Activated CD8-positive, alpha-beta T cell treated with anti-CD3 and anti-CD28 coated beads, Interleukin-2, amount 10 ng/mL, durations not matched to agents 7 days and 5 days (primary cell): ENCODE measurements at places on chromosomes 3 and 15. TPM values are rescaled to one million over a fixed set of nuclear protein-coding genes. Genes with fewer than 3 reads are reported as not detected.

- H3K4me1 ChIP-seq, result peaks cover 71% of the 10 kb centered on the region
- DNase-seq, result peak; percentile 58
- H3K4me3 ChIP-seq, result peak overlapping the region; percentile 95
- H3K27ac ChIP-seq, result peak overlapping the region; percentile 86
- H3K36me3 ChIP-seq, result peaks cover 77% of the 10 kb centered on the region
Measured at GRCh38 chr3:50617911-50618481, 1.0 kb downstream of the MAPKAPK3 start.

GRCh38 chr3:51686512-51687215 is 15.6 kb downstream of the TEX264 start:
- peak overlapping the region; percentile 91 for H3K27ac ChIP-seq
- H3K4me3 ChIP-seq, result peak overlapping the region; percentile 55
- H3K36me3 ChIP-seq, result peaks cover 68% of the 10 kb centered on the region
- DNase-seq, result peak; percentile 94
- peaks cover 82% of the 10 kb centered on the region for H3K4me1 ChIP-seq
- H3K27me3 ChIP-seq, result no peaks in the 10 kb centered on the region

DNA sequence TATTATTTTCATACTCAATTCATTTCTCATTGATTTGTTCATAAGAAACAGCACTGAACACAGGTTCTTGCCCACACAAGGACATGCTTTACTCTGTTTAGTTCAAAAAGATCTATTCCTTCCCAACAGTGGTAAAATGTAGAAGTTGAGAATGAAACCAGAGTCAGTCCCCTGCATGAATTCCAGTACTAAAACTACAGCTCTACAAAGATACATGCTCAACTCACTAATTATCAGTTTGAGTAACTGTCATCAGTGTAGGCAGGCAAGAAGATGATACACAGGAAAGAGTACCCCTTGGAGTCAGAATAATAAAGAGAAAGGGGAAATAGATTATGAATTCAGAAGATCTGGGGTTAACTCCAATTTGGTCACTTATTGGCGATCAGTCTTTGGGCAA is 43.2 kb downstream of the NR2E3 start:
- DNase-seq, result no peak
- H3K27ac ChIP-seq, result no peak overlapping the region
- H3K4me3 ChIP-seq, result no peak overlapping the region
- no peaks in the 10 kb centered on the region for H3K27me3 ChIP-seq

- H3K27me3 ChIP-seq, result peaks cover 16% of the 10 kb centered on the region
- DNase-seq, result peak; percentile 54
- no peak overlapping the region for H3K4me3 ChIP-seq
- H3K27ac ChIP-seq, result no peak overlapping the region
- H3K4me1 ChIP-seq, result peaks cover 2% of the 10 kb centered on the region
Measured at GRCh38 chr15:98658831-98659699, 10.7 kb downstream of the IGF1R start.

- no peaks in the 10 kb centered on the region for H3K36me3 ChIP-seq
- no peak overlapping the region for H3K27ac ChIP-seq
- H3K4me1 ChIP-seq, result no peaks in the 10 kb centered on the region
- no peak overlapping the region for H3K4me3 ChIP-seq
- no peaks in the 10 kb centered on the region for H3K27me3 ChIP-seq
- DNase-seq, result no peak
Measured at GRCh38 chr3:73611176-73611575, 13.6 kb downstream of the PDZRN3 start.

DNA sequence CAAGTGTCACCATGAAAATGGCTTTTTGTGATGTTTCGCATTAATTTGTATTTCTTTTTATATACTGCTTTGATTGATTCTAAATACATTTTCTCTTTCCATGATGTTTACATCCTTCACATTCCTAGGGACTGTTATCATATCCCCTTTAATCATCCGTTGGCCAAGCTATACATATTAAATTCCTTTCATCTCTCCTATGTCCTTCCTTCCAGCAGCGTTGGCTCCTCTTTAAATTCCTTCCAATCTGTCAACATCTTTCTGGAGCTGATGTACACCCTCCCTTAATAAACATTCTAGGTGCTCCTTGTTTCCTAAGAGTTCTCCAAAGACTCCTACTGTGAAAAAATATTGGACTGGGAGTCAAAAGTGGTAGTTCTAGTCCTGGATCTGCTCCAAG is 87.8 kb downstream of the IGF2BP2 start:
- H3K27me3 ChIP-seq, result peaks cover 11% of the 10 kb centered on the region
- DNase-seq, result no peak
- H3K4me3 ChIP-seq, result no peak overlapping the region
- no peak overlapping the region for H3K27ac ChIP-seq

GRCh38 chr15:25706176-25706955 is 156.8 kb downstream of the ATP10A start:
- no peaks in the 10 kb centered on the region for H3K4me1 ChIP-seq
- H3K27me3 ChIP-seq, result no peaks in the 10 kb centered on the region
- peaks cover 15% of the 10 kb centered on the region for H3K36me3 ChIP-seq
- no peak for DNase-seq
- H3K27ac ChIP-seq, result no peak overlapping the region
- H3K4me3 ChIP-seq, result no peak overlapping the region

- H3K4me3 ChIP-seq, result no peak overlapping the region
- no peak for DNase-seq
- peaks cover 24% of the 10 kb centered on the region for H3K27me3 ChIP-seq
- no peak overlapping the region for H3K27ac ChIP-seq
- H3K4me1 ChIP-seq, result no peaks in the 10 kb centered on the region
- no peaks in the 10 kb centered on the region for H3K36me3 ChIP-seq
Measured at GRCh38 chr15:44029003-44029402, 166.1 kb downstream of the FRMD5 start.

DNA sequence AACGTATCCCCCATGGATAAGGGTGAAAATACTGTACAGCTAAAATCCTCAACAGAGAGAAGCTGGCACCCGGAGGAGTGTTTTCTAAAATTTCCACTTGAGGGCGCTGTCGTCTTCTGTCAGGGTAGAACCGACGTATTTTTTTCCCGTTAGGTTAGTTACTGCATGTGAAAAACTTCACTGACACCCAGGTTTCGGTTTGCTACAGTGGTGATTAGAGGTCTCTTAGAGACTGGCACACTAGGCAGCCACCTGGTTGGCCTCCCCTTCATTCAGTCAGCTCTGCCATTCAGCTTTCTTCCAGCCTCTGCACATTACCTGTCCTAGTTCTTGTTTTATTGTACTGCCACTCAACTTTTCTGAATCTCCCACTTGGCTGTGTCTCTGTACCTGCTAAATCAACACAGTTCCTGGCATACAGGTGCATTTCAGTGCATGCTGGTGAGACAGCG is 18.4 kb downstream of the CCK start:
- peaks cover 4% of the 10 kb centered on the region for H3K4me1 ChIP-seq
- peaks cover 32% of the 10 kb centered on the region for H3K27me3 ChIP-seq
- peak; percentile 72 for DNase-seq
- no peak overlapping the region for H3K27ac ChIP-seq
- H3K36me3 ChIP-seq, result no peaks in the 10 kb centered on the region

DNA sequence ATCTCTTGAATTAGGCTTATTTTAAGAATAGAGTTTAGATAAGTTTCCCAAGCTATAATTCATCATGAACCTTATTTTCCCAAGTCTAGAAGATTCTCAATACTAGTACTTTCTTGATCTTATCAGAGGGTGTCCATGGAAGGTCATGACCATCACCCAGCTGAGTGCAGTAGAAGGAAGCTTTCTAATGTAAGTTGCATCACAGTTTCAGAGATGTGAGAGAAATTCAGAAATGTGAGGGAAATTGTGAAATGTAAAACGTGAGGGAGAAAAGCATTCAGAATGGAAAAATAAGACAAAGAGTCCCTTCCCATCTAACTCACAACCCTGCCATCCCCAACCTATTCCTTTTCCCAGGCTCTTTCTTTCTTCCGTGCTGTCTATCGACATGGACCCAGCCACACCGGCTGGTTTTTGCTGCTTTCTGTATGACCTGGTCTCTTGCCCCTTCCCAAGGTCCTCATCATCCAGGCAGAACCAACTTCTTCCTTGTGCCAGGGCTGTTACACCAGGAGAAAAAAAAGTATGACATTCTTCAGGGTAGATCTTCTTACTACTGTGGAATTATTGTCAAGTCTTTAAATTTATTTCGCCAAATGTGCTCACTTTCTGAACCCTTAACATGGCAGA is 6.7 kb downstream of the CAPN3 start:
- H3K4me1 ChIP-seq, result peaks cover 4% of the 10 kb centered on the region
- no peaks in the 10 kb centered on the region for H3K27me3 ChIP-seq
- H3K36me3 ChIP-seq, result no peaks in the 10 kb centered on the region
- no peak overlapping the region for H3K27ac ChIP-seq

DNA sequence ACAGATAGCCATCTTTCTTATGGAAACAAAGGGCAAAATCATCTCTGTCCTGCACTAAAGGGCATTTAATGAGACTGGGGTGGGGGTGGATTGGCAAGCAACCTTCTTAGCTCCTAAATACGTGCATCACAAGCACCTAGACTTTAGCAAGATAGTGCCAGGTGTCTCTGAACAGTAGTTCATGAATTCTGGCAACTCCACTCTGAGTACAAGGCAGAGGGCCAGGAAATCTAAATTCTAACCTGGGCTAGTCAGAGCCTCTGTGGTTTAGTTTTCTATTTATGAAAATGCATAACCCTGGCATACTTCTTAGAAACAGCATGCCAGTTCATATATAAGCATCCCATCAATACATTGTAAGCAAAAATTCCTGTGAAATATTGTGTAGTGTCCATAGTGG is 788.5 kb downstream of the MCTP2 start:
- no peak for DNase-seq
- H3K27me3 ChIP-seq, result no peaks in the 10 kb centered on the region

GRCh38 chr3:36319680-36320079 is 60.6 kb upstream of the STAC start:
- no peak overlapping the region for H3K4me3 ChIP-seq
- H3K4me1 ChIP-seq, result no peaks in the 10 kb centered on the region
- DNase-seq, result no peak
- no peaks in the 10 kb centered on the region for H3K36me3 ChIP-seq
- no peaks in the 10 kb centered on the region for H3K27me3 ChIP-seq

DNA sequence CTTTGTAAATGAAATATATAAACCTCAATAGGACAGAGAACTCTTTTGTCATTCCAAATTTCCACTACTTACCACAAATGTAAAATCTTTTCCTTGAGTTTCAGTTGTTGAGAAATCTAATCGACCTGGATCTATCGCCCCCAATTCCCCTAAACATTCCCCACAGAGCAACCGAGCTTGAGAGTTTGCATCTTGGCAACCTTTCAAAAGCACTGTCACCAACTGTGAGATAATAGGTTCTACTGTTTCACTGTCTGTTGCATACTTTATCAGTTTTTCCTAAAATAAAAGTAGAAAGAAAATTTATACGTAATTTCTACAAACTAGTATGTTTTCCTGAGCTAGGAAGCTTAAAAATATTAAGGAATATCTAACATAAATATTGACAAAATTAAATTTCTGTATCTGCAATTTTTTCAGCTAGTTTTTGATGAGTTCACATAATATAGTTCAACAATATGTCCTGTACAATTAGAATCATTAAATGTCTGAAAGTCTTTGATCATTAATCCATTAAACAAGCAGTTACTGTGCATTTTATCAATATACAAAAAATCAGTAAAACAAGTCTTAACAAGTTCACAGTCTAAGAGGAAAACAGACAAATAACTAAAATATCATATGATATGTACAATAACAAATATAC is 54.5 kb downstream of the ATR start:
- H3K36me3 ChIP-seq, result peaks cover 26% of the 10 kb centered on the region
- no peak overlapping the region for H3K27ac ChIP-seq
- no peaks in the 10 kb centered on the region for H3K4me1 ChIP-seq
- H3K27me3 ChIP-seq, result no peaks in the 10 kb centered on the region
- no peak for DNase-seq

DNA sequence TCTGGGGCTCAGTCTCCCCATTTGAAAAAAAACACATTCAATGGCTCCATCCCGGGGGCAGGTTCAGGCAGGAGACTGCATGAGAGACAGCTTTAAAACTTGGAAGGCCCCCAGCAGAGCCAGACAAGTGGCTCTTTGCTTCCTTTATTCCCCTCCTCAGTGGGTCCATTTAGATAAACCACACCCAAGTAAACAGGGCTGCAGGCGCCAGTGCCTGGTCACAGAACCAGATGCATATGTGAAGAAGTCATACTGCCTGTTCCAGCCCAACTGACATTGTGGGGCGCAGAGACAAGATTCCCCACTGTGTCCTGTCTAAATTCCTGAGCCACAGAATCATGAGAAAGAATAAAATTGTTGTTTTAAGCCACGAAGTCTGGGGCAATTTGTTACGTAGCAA is 9.0 kb downstream of the FBN1 start:
- no peaks in the 10 kb centered on the region for H3K4me1 ChIP-seq
- DNase-seq, result no peak
- H3K27me3 ChIP-seq, result peaks cover 8% of the 10 kb centered on the region
- no peak overlapping the region for H3K4me3 ChIP-seq
- no peak overlapping the region for H3K27ac ChIP-seq

GRCh38 chr3:81255463-81255862 is 506.0 kb downstream of the GBE1 start:
- no peaks in the 10 kb centered on the region for H3K4me1 ChIP-seq
- no peak overlapping the region for H3K27ac ChIP-seq

DNA sequence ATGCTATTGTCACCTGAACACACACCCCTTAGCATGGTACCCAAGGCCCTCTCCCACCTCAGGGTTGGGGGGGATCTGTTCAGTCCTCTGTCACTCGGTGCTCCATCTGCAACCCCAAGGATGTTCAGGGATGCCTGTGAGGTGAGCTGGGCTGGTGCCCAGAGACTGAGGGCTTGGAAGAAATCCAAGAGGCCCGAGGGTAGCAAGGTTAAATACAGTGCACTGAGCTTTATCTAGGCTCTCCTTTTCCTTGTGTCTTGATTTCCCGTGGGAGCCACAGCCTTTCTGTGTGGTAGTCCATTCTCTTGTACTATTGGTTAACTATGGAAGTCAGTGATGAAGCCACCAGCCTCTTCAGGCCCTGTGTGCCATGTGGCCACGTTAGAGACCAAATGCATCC is 18.7 kb upstream of the WNT5A start:
- H3K4me3 ChIP-seq, result no peak overlapping the region
- no peaks in the 10 kb centered on the region for H3K36me3 ChIP-seq
- no peak for DNase-seq
- H3K4me1 ChIP-seq, result no peaks in the 10 kb centered on the region
- H3K27me3 ChIP-seq, result no peaks in the 10 kb centered on the region
- H3K27ac ChIP-seq, result no peak overlapping the region

- H3K27me3 ChIP-seq, result no peaks in the 10 kb centered on the region
- no peak overlapping the region for H3K4me3 ChIP-seq
- H3K36me3 ChIP-seq, result peaks cover 23% of the 10 kb centered on the region
- H3K4me1 ChIP-seq, result no peaks in the 10 kb centered on the region
- no peak overlapping the region for H3K27ac ChIP-seq
Measured at GRCh38 chr15:49308686-49309085, 114.4 kb upstream of the FGF7 start.

FAM107A gene
- not detected for total RNA-seq

TNFAIP8L3 gene
- total RNA-seq, result not detected

SV2B gene
- total RNA-seq, result not detected

CIB2 gene
- 2.2 TPM for total RNA-seq

FEZF2 gene
- not detected for total RNA-seq

NUSAP1 gene
- total RNA-seq, result 287 TPM

P2RY12 gene
- total RNA-seq, result not detected

NR1D2 gene
- total RNA-seq, result 3.0 TPM

SLC6A11 gene
- not detected for total RNA-seq

IQCF5 gene
- total RNA-seq, result not detected

GXYLT2 gene
- not detected for total RNA-seq
